ENCODE measurements at places on chromosomes 11 and 22.

GRCh38 chr11:75813124-75813523 lies 1.9 kb upstream of the UVRAG start:
- DNase-seq: no peak

GRCh38 chr11:72755713-72756285 lies 3.6 kb upstream of the ARAP1 start:
- DNase-seq: no peak

GRCh38 chr11:45897556-45897955 lies 9.5 kb downstream of the FREY1 start:
- DNase-seq: no peak

DNA sequence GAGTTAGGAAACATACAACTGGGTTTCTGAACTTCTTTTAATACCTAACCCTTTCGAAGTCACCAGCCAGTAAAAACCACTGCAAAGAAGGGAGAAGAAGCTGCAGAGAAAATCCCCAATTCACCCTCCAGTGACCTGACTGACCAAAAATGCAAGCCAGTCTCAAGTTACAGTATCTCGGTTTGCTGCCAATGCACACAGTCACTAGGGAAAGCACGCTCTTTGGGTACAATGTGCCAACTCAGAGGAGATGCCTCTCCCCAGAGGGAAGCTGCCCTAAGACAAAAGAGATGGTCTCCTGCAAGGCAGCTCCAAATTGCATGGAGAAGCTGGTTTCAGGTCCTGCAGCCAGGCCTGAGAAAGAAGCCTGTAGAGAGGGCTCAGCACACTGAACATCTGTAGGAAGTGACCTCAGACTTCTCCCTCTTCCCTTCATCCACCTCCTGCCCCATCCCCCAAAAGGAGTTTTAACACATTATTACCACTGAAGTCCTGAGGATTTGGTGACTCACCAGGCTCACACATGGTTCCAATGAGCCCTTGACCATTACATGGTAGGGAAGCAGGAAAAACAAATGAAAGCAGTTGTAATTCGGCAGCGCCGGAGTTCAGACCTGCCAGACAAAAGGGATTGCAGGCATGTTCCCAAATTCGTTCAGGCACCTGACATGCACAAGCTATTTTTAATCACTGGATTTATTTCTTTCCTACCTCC lies 90.1 kb downstream of the ETS1 start:
- DNase-seq: no peak

DNA sequence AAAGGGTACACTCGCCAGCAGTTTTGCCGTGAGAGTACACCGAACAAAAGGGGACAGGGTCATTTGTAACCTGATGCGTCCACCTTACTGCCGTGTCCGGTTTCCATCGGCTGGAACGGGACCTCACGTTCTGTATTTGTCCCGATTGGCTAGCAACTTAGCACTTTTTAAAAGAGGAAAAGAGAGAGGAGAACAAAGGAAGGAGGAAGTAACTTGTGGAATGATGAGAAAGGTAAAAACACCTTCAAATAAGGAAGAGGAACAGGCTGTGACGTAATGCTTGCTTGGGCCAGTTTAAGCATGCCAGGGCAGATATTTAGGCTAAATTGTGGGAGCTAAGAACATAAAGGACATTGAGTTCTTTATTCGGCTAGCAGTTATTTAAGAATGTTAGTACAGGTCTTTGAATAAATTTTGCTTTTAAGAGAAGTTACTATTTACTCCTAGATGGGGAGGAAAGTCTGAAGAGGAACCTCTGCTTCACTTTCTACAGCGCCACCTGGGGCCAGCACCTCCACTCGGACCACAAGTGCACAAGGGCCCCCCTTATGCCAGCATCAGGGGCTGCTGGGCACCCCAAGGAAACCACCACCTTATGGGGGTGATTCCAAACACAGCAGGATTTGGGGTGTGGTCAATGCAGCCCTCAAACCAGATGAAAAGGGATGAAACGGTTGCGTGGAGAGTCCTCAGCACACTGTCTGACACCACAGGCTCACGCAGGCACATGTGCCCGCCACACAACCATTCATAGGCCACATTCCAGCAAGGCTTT lies 5.8 kb downstream of the ARSA start:
- peak; percentile 32 for DNase-seq

DNA sequence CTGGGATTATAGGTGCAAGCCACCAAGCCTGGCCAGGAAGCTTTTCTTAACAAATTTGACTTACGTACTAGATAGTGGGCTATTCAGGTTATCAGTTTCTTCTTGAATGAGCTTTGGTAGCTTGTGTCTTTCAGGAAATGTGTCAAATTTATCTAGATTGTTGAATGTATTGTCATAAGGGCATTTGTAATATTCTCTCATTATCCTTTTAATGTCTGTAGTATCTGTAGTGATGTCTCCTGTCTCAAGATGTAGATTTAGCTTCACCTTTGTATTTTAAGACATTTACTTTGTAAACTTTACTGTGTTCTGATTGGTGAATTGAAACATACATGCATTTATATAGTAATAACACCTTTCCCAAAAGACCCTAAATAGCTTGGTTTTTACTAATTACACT lies 20.7 kb downstream of the ARHGAP8 start:
- no peak for DNase-seq

DNA sequence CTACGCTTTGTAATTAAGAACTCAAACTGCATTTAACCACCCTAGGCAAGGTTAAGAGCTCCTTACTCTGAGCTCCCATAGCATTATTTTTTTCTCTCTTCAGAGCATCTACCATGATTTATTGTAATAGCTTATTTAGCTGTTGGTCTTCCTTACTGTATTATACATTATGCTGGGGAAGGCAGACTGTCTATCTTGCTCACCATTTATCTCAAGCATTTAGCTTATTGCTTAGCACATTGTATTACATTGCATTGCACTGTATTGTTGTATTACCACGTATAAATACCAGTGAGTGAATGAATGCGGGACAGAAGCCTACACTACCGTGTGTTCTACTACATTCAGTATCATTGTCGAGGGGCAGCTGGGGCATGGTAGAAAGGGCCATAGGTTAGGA lies 324.3 kb downstream of the OPCML start:
- no peak for DNase-seq

DNA sequence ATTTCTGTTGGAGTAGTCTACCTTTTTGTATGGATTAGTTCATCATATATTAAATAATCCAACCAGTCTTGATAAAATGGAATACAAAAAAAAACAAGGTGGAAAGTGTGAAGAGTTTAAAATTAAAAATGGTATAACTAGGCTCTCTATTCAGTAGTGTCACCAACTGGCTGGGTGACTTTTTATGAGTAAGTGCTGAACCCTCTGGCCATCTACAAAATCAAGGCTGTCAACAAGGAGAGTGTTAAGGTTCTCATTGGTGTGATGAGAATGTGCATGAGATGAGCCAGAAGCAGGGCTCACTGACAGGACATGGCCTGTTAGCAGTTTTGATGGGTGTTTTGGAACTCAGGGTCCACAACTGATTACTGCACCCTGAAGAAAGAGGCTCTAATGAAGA lies 343.2 kb downstream of the AASDHPPT start:
- no peak for DNase-seq

DNA sequence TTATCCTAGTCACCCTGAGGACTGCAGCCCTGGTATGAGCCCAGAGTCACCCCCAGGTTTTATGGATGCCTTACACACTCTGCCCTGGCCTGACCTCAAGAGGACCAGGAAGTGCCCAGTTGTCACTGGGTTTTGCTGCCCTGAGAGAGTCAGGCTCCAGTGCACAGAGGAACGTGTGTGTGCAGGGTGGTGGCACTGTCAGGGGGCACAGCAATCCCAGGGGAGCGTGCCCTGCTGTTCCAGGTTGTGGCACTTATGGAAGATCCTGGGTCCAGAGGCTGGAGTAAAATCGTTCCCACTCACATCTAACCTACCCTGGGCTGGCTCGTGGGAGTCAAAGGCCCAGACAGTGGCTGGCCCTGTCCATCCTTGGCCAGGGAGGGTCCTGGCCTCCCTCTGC lies 7.6 kb downstream of the APOBEC3A start:
- no peak for DNase-seq

DNA sequence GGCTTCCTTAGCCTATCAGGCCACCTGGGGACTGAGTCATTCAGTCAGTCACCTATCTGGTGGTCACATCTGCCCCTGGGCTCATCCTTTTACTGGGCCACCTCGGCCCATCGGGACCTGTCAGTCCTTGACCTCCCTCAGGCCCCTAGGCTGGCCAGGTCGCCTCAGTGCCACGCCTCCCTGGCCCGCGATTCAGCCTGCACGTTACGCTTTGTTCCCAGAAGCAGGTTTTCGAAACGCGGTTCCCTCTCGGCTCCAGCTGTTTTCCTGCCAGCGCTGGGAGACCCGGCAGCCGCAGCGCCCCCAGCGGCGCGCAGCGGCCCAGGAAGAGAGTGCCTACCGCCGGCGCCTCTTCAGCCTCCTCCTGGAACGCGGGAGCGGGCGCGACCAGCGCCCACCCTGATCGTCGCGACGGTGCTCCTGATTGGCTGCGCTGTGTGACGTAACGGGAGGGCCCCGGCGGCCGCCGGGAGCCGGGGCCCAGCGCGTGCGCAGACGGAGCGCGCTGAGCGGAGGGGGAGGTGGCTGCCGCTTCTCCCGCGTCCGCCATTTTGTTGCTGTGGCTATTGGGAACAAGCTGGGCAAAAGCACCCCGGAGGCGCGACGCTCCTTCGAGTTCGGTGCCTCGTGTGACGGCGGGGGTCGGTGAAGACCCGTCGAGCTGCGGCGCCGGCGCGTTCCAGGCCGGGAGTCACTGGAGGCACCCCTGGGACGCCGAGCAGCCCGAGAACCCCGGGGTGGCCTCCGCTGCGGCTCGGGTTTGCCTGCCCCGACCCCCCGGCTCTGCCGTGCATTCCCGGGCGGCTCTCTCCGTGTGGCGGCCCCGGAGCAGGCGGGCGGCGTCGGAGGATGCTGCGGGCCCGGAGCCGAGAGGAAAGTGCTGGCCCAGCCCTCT lies at the start of gene CRKL:
Gene CRKL (plus strand): TSS at position 492 of the 895 bp plus-strand sequence. CDS start 528 bp downstream, outside the sequence.
- DNase-seq: peak; percentile 84

DNA sequence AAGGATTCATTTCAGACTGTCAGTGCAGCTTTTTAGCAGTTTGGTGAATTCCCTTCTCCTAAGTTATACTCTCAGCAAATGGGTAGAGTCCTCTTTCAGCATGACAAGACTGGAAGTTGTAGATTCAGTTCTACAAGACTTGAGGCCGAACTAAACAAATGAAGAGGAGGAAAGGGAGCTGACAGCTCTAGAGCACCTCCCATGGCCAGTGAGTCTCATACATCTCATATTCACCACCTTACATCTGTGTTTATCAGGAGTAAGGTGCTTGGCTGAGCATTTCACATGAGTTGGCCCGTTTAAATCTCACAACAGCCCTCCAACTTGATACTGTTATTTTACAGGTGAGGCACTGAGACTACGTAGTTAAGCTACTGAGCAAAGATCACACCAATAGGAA lies 30.4 kb downstream of the SEZ6L start:
- DNase-seq: no peak

DNA sequence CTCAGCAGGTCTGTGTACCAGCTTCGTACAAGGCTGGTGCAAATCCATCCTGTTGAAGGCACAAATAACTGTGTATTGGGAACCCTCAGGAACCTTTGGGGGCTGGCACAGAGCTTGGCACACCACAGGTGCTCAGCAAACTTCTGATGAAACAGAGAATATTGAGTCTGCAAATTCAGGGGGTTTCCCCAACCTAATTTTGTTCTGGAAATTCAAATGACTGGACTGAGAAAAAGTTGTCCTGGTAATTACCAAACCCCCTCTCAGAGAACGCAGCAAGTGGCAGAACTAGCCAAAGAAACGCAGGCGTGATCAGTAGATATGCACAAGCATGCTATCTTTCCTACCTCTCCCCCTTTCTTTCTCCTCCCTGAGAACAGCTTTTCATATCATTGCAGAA lies 47.6 kb downstream of the LIF start:
- DNase-seq: no peak

DNA sequence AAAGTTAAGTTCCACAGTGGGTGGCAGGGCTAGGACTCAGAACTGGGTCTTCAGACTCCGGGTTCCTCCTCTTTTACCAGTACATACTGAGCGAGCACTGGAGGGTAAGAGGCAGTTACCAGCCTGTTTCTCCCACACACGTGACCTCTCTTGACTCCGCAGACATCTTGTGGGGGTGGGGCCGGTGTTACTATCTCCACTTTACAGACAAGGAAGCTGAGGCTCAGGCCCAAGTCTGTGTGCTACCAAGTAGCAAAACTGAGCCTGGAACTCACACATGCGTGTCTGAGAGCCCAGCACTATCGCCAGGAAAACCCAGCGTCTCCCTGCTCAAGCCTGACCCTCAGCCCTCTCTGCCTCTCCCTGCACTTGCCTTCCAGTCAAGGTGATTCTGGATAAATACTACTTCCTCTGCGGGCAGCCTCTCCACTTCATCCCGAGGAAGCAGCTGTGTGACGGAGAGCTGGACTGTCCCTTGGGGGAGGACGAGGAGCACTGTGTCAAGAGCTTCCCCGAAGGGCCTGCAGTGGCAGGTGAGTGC lies 16.0 kb upstream of the SMIM35 start:
- DNase-seq: no peak

GRCh38 chr11:88292171-88292843 lies 45.2 kb downstream of the CTSC start:
- DNase-seq: no peak

DNA sequence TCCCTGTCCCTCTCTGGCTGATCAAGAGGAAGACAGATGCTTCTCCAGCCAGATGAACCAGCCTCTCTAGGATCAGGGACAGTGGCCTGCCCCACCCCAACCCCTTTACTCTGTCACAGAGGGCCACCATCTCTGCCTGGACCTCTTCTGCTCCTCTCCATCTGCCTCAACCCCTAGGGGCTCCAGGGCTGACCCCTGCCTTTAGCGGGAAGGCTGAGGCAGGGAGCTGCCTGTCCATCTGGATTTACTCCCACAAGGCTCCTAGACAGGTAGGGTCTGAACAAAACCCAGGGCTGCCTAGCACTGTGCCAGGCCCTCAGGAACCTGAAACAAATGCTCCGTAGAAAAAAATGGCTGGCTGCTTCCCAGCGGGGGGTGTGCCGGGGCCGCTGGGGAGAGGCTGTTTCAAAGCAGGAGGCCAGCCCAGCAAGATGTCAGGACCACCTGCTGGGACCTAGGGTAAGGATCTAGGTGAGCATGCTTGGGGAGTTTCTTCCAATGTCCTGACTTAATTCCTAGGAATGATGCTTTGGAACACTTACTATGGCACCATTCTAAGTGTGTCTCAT lies 3.2 kb downstream of the CHST1 start:
- DNase-seq: no peak

DNA sequence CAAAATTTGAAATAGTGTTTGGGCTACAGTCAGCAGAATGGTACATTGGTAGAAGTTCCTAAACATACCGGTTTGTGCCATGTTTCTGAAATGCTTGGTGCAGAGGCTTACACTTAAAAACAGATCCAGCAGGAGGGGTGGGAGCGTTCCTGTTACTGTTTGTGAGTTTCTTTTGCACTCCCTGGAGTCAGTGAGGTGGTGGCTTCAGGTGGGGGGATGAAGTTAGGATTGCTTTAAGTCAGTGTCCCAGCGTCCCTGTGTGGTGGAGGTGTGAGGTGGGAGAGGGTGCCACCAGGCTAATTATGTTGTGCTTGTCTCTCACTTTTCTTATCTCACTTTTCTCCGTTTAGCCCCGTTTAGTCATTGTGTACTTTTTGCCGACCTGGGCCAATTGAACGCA lies 9.7 kb downstream of the TNRC6B start:
- DNase-seq: no peak
